ENCODE measurements at places on chromosomes 3 and 15. TPM values are rescaled to one million over a fixed set of nuclear protein-coding genes. Genes with fewer than 3 reads are reported as not detected.

Gene DLEC1
- 0.52 TPM for total RNA-seq

Gene SQOR
- 308 TPM for total RNA-seq

Gene BUB1B
- total RNA-seq = 10.2 TPM

Gene KLHL40
- not detected for total RNA-seq

Gene CFAP91
- 0.61 TPM for total RNA-seq

Gene TIPARP
- 15.2 TPM for total RNA-seq

Gene RASGRP1
- 1.5 TPM for total RNA-seq

Gene GOLGA8N
- 1.8 TPM for total RNA-seq

Gene SERPINI2
- total RNA-seq = 0.40 TPM

Gene ABHD2
- 86.7 TPM for total RNA-seq

Gene TLR9
- 0.25 TPM for total RNA-seq

Gene ACKR2
- total RNA-seq = 6.5 TPM

DNA sequence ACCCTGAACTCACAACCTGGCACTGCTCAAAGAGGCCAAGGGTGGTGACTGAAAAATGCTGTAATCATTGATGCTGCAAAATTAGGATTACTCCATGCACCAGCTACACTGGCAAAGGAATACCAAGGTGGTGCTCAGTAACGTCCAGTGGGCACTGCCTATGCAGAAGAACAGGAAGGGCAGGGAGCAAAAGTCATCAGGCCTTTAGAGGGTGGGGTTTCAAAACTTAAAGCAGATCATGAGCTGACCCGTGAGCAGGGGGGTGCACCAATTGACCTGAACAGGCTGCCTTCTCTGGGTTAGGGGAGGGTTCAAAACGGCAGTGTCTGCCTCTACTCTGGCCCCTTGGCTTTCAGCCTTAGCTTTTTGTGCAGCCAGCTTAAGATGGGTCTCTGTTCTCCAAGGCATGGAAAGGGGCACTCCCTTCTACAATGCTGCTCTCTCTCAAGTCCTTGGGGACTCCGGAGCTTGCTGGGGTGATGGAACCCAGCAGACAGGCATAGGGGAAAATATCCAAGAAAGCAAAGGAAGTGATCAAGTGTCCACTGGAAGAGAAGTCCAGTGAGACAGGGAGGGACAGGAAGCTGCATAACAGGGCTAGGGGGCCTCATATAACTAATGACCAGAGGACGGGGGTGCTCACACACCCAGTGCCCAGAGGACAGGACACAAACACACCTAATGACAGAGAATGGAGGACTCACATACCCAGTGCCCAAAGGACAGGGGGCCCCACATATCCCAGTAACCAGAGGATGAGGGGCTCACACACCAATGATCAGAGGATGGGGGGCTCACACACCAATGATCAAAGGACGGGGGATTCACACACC lies 11.4 kb downstream of the RAB6B start:
- peak; percentile 6 for DNase-seq

GRCh38 chr15:31459400-31459748 lies 132.7 kb downstream of the KLF13 start:
- DNase-seq = no peak

- DNase-seq = peak; percentile 41
These were observed 631 bp downstream of the UBR1 start for GRCh38 chr15:43105077-43105736.

DNA sequence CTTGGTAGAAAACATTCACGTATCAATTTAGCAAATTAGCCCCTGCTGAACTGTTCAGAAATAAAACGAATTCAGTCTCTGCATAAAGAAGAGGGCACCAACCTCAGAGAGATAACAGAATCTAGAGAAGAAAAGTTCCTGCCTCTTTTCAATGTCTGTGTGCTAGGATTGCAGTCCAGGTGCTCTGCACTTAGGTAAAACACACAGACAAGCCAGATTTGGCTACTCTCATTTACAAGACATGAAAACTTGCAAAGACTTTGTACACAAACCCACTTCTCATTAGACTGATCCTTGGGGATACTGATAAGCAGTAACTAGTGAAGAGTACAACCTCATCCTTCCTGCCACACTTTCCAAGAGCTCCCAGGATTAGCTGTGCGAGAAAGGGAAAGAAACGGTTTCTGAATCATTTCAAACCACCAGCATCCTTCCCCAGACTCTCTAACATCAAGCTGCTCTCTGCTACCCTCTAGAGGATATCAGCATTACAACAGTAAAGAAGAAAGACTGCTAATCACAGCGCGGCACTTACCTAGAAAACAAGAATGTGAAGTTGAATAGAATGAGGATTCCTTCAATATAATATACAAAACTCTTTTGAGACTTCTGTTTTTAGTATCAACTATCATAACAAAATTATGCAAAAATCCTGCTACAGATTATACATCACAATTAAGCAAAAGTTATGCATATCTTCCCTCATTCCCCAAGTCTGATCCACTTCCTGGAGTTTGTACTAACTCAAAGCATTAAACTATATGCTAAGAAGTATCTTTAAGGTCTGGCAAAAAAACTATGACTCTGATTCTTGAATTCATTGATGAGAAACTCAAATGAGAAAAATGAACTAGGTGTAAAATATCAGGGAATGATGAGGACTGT lies 306.4 kb downstream of the MAGI1 start:
- peak; percentile 30 for DNase-seq

DNA sequence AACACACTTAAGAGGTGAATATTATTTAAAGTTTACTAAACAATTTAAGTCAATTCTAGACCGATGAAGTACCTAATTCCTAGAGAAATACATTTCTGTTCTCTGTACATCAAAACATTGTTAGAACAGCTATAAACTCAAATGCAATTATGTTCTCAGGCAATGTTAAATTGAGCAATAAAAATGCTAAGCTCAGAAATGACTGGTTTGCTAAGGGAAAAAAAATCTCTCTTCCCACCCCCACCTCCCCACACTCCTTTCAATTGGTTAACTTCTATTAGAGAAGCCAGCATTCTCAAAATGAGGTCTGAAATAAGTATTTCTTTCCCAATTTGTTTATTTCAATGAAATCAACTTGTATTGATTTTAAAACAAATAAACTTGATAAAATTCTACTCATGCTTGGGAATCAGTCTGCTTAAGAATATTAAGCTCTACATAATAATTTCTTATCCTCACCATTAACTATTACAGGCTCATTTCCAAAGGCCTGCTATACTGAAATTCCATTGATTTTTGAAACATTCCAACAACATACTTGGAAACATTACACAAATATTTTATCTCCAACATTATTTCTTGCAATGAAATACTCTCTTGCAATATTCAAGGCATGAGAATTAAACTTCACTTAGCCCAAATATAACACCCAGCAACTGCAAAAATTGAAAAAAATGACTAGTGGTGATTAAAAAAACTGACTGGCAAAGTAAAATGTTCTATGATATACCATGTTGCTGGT lies 22.6 kb downstream of the TSPAN3 start:
- DNase-seq = no peak

- no peak for DNase-seq
These were observed 136.5 kb downstream of the MAP2K5 start for GRCh38 chr15:67678993-67679392.

DNA sequence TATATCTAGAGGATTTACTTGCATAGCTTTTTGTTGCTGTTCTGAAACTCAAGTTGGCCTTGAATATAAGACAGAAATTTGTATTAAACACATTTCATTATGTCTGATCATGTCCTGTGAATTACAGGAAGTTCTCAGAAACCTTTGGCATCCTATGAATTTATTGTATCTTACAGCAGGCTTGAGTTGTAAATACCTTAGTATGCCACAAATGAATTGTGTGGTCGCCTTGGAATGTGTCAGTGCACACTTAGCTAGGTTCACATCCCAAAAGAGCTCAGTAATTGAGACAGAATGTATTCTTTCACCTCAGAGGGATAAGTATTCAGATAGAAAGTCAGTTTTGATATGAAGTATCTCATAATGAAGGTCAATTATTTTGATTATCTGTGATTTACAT lies 83.4 kb downstream of the NEK11 start:
- DNase-seq = no peak

- peak; percentile 67 for DNase-seq
These were observed 631 bp downstream of the NKTR start for GRCh38 chr3:42600958-42601675.

GRCh38 chr15:65038428-65038827 lies 6.8 kb upstream of the SLC51B start:
- DNase-seq = peak; percentile 11

DNA sequence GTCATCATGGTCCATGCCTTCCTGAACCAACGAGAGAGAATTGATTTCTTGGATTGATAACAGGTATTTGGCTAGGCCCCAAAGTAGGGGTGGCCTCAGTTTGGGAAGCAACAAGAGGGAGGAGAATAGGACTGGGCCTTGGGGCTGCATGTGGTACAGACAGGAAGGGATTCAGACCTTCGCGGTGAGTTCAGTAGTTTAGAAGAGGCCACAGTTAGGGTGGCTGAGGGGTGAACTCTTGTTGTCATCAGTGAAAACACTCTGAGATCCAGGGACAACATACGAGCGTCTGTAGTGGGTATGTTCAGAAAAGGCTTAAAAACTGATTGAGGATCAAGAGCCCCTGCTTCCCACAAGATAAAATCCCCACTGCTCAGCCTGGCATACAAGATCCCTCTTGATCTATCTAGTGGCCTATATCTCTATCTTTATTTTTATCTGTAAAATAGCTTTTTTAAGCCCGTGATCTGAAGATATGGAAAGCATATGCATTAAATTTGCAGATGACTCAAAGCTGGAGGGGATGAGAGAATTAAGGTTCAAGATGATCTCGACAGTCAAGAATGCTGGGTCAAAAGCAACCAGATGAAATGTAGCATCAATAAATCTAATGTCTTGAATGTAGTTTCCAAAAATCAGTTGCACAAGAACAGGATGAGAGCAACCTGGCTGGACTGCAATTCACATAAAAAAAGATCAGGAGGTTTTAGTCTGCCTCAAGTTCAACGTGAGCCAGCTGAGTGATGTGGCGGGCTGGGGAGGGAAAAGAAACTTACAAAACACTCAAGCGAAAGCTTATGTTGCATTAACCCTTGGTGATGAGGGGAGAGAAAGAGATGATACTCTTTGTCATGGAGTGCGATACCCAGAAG lies 221.1 kb upstream of the TLE3 start:
- DNase-seq = no peak

DNA sequence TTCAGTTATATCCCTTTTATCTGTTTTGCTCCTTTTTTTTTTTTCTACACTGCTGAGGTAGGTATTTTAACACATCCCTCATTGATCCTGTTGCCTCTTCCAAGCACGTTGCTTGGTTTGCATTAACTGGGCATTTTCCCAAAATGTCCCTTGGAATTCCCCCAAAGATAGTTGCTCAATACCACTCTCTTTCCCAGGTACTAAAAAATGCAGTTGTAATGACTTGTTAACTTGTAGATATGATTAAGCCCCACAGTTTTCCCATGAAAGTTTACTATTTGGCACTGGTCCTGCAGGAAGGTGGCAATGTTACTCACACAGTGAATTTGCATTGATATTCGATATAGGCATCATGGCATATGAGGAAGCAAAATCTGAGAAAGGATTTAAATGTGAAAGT lies 67.1 kb downstream of the GRM7 start:
- DNase-seq = no peak

GRCh38 chr3:129277829-129278271 lies 820 bp upstream of the HMCES start:
- DNase-seq = peak; percentile 23

GRCh38 chr3:43086460-43087165 lies 19.3 kb downstream of the POMGNT2 start:
- DNase-seq = no peak

DNA sequence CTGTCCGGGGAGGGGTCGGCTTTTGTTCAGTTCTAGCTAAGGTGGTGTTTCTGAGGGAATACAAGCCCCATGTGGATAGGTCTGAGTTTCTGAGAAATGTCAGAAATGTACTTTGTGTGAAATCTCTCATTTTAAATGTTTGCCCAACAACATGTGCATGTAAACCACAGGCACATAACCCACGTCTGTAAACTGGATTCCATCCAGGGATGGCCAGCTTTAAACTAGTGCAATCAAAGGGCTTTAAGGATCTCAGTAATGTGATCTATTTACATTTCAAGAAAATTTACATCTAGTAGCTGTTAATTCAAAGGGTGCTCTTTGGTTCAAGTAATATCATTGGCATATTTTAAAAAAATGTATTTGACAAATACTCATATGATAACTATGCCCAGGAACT lies 52.0 kb downstream of the POLR2M start:
- no peak for DNase-seq

GRCh38 chr3:135929670-135930069 lies 35.9 kb upstream of the PPP2R3A start:
- DNase-seq = no peak

GRCh38 chr3:104102386-104102785 lies 1264.3 kb upstream of the ALCAM start:
- DNase-seq = no peak

- DNase-seq = no peak
These were observed 328.7 kb downstream of the ZBBX start for GRCh38 chr3:167051421-167051820.

DNA sequence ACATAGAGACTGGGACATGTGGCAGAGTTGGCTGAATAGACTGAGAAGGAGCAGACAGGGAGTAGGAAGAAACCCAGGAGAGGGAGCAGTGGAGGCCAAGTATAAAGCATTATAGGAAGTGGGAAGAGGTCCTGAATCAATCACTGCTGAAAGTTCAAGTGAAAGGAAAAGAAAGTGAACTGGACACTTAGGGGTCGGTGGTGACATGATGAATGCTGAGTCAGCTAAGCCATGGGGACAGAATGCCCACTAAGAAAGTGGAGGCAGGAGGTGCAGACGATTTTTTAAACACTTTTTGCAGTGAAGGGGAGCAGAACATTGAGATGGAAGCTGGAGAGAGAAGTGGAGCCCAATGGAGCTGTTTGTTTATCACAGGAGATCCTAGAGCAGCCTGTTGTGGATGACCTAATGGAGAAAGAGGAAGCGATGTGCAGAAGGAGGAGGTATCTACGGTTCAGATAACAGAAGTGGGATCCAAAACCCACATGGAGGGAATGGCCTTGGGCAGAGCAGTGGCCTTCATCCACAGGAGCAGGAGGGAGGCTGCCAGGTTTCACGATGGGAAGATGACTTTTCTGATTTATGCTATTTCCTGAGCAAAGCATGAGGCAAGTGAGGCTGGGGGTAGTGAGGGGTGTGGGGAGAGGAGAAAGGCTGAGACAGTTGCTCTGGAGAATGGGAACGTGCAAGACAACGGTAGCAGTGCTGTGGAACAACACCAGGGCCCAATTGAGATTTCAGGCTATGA lies 208.2 kb downstream of the RPLP1 start:
- DNase-seq = no peak

GRCh38 chr3:149234671-149235245 lies 13.1 kb upstream of the CP start:
- DNase-seq = no peak

- no peak for DNase-seq
These were observed 985 bp downstream of the VPS13C start for GRCh38 chr15:62059108-62059815.

DNA sequence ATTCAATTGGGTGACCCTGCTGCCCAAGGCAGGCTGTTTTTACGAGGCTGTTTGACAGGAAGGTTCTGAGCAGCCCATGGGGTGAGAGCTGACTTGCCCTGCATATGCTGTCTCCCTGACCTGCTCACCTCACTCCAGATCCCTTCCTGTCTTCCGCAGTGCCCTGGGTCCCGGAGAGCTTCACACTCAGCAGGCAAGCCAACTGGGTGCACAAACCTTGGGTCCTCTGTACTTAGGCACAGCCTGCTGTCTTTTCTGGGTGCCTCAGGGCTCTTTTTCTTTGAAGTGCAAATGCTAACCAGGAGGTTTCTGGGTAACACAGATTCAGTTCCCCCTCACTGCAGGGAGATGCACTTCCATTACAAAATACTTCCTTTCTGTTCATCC lies 32.8 kb downstream of the ZXDC start:
- DNase-seq = peak; percentile 10

- no peak for DNase-seq
These were observed 17.2 kb downstream of the ALPK3 start for GRCh38 chr15:84834229-84834955.

- no peak for DNase-seq
These were observed 10.9 kb upstream of the FAM107A start for GRCh38 chr3:58588030-58588614.

Data from colonic mucosa (tissue), 4 donors.